ENCODE measurements at places on chromosomes 12 and 14.
A peak's percentile ranks its signal among the peaks of the same experiment; 100 is the strongest.

DNA sequence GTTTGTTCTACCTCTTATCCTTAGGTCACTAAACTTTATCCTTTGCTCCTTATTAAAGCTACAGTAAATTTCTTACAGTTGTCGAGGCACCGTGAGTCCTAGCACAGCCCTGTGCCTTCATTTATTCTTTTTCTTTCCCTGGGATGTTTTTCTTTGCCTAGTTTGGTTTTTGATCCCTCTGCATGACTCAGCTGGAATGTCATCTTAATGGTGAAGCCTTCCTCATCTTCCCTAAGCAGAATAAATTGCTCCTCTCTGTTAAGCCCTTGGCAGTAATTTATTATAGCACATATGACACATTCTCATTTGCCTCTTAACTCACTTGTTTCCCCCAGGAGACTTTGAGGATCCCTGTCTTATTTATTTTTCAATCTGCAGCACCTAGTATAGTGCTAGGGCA lies 16.6 kb downstream of the ACTR10 start:
- DNase-seq, result no peak

DNA sequence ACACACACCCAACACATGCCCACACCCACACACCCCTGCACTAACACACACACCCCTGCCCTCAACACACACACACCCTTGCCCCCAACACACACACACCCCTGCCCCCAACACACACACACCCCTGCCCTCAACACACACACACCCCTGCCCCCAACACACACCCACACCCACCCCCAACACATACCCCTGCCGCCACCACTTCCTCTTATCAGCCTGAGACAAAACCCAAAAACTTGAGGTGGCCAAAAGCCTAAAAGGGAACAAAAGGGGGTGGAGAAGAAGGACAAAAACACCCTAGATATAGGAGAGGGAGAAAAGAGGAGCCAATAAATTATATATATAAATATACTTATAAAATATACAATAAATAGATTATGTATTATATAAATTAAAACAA lies 9.1 kb upstream of the DEGS2 start:
- DNase-seq, result no peak

- DNase-seq, result no peak
Observed at GRCh38 chr12:132886529-132887477, 602 bp downstream of the CHFR start.

DNA sequence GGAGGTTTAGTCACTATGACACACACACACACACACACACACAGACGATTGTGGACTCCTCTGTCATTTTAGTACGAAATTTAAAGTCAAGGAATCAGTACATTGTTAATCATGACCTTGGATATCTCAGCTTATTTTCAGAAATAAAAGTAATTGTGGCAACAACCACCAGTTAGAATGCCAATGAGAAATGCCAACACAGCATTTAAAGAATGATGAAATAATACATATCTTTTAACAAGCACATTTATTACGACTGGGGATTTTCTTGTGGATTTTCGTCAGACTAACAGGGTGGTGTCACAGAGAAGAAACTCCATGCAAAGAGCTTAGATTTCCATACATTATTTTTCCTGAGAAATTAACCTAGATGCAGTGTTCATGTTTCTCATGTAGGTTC lies 1289.4 kb downstream of the AACS start:
- DNase-seq, result no peak

- DNase-seq, result no peak
Observed at GRCh38 chr12:88409257-88409656, 171.0 kb downstream of the KITLG start.

- no peak for DNase-seq
Observed at GRCh38 chr14:104858811-104859426, 6.1 kb upstream of the CEP170B start.

- DNase-seq, result peak; percentile 23
Observed at GRCh38 chr12:64801381-64801780, 23.1 kb upstream of the TBC1D30 start.

All from NCI-H446 (cell line).